ENCODE measurements at places on chromosomes 6 and 20. TPM values are rescaled to one million over a fixed set of nuclear protein-coding genes. Genes with fewer than 3 reads are reported as not detected.

GRCh38 chr6:74273541-74273940 is 577.5 kb downstream of the CD109 start:
- no peak for DNase-seq

DNA sequence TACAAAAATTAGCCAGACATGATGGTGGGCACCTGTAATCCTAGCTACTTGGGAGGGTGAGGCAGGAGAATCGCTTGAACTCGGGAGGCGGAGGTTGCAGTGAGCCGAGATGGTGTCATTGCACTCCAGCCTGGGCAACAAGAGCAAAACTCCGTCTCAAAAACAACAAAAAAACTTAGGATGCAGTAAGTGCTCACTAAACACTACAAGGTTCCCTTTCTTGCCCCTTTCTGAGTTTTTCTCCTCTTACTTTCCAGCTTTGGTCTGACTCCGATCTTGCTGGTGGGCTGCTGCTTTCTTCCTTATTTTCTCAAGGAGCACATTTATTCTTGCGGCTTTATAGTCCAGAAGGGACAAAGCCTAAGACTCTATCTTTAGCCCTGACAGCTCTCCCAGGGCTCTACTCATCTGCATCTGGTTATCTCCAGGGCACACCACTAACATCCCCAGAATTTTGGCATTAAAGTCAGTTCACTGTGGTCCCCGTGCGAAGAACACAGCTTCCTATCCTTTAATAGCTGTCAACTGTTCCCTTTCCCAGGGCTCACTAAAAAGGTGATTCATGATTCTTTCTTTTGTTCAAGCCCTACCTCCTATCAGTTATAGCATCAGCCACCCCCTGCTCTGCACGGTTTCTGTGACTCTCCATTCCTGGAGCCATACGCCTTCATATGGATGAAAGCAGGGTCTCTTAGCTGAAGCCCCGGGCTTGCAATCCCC is 17.1 kb upstream of the RPN2 start:
- DNase-seq = no peak

GRCh38 chr20:36352843-36353553 is 46.9 kb downstream of the DLGAP4 start:
- DNase-seq = no peak

DNA sequence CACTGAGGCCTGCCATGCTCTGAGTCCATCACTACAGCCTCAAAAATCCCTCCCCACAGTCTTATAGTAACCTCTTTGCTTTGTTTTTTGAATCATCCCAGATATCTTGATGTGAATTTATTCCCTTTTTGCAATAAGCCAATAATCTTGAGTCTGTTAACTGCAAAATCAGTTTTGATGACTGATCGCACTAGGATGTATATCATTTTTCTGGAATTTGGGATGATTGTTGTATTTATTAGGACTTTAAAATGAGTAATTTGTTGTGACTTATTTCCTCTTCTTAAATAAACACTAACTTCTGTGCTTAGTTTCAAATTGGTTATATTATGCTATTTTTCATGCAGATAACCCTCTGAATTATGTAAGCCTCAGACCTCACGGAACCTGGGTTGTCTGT is 5.6 kb downstream of the CST4 start:
- DNase-seq = no peak

- peak; percentile 49 for DNase-seq
Measured at GRCh38 chr20:4234128-4234527, 218.8 kb upstream of the RNF24 start.

- no peak for DNase-seq
Measured at GRCh38 chr6:89398762-89399525, 13.1 kb downstream of the RRAGD start.

GRCh38 chr6:54327631-54328030 is 19.4 kb downstream of the TINAG start:
- DNase-seq = no peak

Gene HTR1B
- not detected for polyA plus RNA-seq

Gene HMGN4
- polyA plus RNA-seq = 55.0 TPM

Gene ZNF311
- polyA plus RNA-seq = 0.29 TPM

Gene BPIFB4
- not detected for polyA plus RNA-seq

Gene PTK7
- 4.5 TPM for polyA plus RNA-seq

Data from A549 (cell line).